ENCODE measurements at places on chromosomes 5 and 9.

- no peak for DNase-seq
Observed at GRCh38 chr5:80656425-80656824, 1.6 kb upstream of the DHFR start.

- no peak for DNase-seq
Observed at GRCh38 chr9:134367791-134368490, 41.7 kb downstream of the RXRA start.

GRCh38 chr9:133056533-133056932 is 5.2 kb upstream of the CEL start:
- DNase-seq: no peak

GRCh38 chr5:154589511-154589910 is 111.5 kb upstream of the HAND1 start:
- no peak for DNase-seq
